SW480 (cell line): ENCODE measurements at places on chromosomes 2 and 18.

- no peak for DNase-seq
These were observed 70.0 kb upstream of the PSMD14 start for GRCh38 chr2:161238265-161238559.

DNA sequence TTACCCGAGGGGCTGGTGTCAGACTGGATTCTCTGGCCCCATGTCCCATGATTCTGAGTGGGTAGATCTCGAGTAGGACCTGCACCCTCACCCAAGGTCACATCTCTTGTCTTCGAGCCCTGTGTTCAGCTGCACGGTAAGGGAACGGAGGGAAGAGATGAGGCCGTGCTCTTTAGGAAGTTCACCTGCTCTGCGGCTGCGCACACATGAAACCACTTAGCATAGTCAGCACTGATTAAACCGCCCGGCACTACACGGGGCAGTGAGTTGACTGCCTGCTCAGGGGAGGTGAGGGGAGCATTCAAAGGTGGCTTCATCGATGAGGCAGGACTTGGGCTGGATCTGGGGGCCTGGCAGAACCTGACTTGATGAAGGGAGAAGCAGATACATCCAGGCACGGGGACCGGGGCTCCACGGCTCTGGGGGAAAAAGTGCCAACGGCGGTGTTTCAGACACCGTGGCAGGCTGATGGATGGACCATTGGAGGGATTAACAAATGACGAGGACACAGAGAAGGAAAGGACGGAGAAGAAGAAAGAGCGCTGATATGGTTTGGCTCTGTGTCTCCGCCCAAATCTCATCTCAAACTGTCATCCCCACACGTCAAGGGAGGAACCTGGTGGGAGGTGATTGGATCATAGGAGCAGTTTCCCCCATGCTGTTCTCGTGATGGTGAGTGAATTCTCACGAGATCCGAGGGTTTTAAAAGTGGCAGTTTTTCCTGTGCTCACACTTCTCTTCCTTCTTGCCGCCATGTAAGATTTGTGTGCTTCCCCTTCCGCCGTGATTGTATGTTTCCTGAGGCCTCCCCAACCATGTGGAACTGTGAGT lies 248.6 kb downstream of the CYP26B1 start:
- no peak for DNase-seq

- DNase-seq: peak; percentile 0
These were observed 295.1 kb upstream of the KYNU start for GRCh38 chr2:142582317-142582716.

GRCh38 chr18:60259052-60259681 lies 113.4 kb downstream of the MC4R start:
- DNase-seq: no peak

DNA sequence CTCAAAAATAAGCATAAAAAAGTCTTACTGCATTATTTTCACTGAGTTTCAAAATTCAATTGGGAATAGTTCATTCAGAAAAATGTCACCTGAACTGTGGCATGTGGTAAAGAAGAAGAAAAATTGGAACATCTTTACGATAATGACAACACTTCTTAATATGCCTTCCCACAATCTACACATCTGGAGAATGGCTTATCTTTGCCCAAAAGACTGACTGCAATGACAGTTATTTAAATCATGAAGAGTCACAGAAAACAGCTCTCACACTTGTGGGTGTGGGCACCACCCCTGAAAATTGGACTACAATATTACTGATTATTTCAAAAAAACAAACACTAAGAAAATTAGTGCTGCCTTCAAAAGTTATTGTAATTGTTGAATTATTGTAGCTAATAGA lies 152.3 kb downstream of the USP34 start:
- no peak for DNase-seq

DNA sequence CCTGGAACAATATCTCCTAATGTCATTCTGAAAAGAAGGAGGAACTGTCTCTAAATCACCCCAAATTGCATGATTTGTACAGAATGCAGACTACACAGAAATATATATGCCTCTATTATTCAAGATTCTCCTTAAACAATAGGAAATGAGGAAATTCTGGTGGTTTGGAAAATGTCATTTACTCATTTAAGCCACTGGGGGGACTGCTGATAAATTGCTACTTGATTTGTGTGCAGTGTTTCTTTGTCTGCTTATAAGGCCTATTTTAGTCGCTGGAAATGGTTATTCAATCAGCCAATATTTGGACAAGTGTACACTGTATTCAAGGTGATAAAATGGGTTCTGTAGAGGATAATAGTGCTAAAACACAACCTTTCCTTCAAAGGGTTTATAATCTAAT lies 801.9 kb upstream of the CELF4 start:
- no peak for DNase-seq

- DNase-seq: no peak
These were observed 159.9 kb upstream of the MMADHC start for GRCh38 chr2:149747456-149747855.

DNA sequence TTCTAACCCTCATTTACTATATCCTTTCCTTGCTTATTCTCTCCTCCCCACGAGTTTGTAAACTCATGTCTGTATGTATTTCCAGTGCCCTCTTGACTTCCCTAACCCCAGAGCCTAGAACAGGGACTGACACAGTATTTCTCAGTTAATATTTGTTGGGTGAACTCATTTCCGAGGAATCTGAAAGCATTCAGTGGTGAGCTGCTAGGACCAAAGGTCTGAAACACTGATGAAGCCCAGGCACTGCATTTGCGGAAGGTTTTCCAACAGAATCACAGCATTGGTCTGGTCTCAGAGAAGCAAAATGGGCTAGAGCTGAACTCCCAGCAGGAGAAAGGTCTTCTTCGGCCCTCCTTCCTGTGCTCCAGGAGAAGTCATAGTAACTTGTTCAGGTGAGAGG lies 56.8 kb downstream of the SOX11 start:
- no peak for DNase-seq

DNA sequence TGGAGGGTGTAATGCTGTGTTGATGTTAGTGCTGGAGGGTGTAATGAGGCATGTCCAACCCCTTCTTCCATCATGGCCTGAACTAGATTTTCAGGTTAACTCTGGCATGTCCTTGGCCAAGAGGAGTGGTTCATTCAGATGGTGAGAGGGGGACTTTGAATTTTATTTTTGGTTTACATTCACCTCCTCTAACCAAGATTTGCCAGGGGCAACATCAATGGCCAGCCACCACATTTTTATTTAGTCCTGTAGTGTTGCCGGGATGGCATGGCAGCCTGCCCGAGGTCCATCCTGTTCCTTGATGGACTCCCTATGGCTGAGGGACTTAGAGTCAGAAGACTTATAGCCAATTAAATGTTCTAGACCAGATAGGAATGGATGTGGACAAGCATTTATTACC lies 484.6 kb upstream of the HS6ST1 start:
- DNase-seq: no peak

GRCh38 chr2:8421658-8422449 lies 260.0 kb upstream of the ID2 start:
- no peak for DNase-seq

- DNase-seq: no peak
These were observed 506.7 kb downstream of the CMPK2 start for GRCh38 chr2:6358985-6359384.

DNA sequence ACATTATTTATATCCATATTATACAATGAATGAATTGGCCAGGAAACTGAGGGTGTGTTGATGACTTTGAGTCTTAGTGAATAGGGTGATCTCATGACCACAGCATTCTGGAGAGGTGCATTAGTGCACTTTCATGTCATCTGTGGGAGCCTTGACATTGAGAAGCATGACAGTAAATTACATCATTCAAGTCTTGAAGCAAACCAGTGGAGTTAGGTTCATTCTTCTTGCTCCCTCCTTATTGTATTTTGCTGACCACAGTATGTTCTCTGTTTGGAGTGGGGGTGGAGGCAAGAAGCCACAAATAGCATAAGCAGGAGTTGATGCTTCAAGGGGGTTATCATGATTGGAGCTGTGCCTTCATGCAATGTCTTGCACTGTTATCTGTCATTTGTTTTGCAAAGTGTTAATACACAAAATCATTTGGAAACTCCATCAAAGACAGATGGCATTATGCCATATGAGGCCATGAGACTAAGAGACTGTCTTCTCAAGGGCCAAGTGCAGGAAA lies 680.2 kb downstream of the NYAP2 start:
- peak; percentile 26 for DNase-seq

DNA sequence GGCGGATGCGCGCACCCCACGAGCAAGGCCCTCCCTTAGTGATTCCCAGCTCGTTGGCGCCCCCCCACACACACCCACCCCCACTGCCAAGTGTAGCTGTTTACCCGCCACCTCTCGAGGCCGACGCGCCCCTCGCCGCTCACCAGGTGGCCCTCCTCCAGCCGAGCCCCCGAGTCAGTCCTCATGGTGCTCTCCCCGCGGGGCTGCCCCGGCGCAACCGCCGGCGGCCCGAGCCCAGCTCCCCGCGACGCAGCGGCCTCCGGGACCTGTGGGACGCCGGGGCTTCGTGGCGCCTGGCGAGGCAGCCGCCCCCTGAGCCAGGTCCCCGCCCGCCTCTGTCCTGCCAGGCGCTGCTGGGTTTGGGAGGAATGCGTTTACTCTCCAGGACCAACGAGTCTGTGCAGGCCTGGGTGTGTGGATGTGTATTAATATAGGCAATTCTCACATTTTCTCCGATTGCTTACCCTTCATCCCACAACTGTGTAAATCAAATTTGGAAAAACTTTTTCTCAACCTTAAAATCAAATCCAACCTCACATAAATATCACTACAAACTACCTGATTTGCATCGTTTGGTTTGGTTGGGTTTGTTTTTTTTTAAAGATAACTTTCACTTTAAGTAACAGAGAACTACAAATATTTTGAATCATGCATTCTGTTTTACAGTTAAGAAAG lies at the start of gene TMEM237:
Gene TMEM237 (minus strand): TSS at position 288 of the 675 bp plus-strand sequence. CDS start 103 bp downstream, at position 185.
- DNase-seq: peak; percentile 23

DNA sequence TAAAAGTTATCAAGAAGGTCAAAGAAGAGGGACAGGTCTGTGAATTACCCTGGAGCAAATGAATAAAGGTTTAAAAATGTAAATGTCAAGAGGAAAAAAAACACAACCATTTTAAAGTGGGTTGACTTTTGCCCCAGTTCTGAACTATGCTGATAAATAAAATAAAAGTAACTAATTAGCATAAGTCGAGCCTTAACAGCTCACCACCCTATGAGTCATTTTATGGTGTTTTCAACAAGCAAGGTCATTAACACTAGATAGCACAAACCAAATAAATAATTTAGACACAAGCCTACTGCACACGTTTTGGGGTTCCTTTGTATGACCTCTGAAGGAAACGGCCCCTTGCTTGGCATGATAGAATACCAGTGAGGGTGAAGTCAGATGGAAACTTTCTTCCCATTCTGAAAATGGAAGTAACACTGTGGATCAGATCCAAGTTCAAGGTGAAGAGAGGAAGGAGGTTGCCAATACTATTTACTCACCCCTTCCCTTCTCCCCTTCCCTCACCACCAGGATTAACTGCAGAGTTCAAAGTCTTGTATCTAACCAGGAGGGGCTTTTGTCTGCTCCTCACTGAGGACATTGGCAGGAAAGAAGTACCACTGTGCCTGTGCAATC lies 380.0 kb upstream of the ACVR2A start:
- peak; percentile 53 for DNase-seq

- no peak for DNase-seq
These were observed 500.2 kb downstream of the EIPR1 start for GRCh38 chr2:2877427-2877826.

DNA sequence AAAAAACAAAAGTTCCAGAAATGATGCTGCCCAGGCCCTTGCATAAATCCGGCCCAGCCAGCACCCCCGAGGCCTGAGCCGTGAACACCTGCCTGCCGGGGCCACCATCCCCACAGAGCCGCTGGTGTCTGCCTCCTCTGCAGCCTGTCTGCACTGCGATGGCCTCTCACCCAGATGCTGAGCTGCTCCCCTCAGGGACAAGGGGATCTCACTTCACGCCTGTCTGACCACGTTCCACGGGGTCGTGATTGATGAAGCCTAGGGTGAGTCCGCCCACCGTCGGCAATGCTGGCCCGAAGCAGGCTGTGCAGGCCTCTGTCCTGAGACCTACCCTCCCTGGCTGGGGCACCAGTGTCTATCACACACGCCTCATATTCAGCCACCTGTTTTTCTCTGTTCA lies 444.2 kb downstream of the EIPR1 start:
- no peak for DNase-seq
